Camera-type eye (tissue), 1 donor: ENCODE measurements at places on chromosomes 5 and 9. TPM values are rescaled to one million over a fixed set of nuclear protein-coding genes. Genes with fewer than 3 reads are reported as not detected.

The NIPAL4 gene
- not detected for total RNA-seq

The INVS gene
- 56.1 TPM for total RNA-seq

The RICTOR gene
- 132 TPM for total RNA-seq

The IFNB1 gene
- total RNA-seq: not detected

The SCGB3A1 gene
- 2.2 TPM for total RNA-seq

The LCN2 gene
- 21.4 TPM for total RNA-seq

The SCGB3A2 gene
- total RNA-seq: not detected

The PCDHB15 gene
- total RNA-seq: 14.5 TPM

The CNTLN gene
- 38.5 TPM for total RNA-seq

The CATSPER3 gene
- total RNA-seq: not detected

The ENTREP1 gene
- 16.7 TPM for total RNA-seq

The NUTM2G gene
- total RNA-seq: not detected

The SLC44A1 gene
- total RNA-seq: 37.4 TPM

The FOXE1 gene
- not detected for total RNA-seq

The DMRTA1 gene
- 1.8 TPM for total RNA-seq

The ALDOB gene
- total RNA-seq: 0.33 TPM

The SPARC gene
- 2,277 TPM for total RNA-seq

The SYNPO gene
- total RNA-seq: 10.1 TPM

The AIF1L gene
- total RNA-seq: 36.2 TPM

The DCTN3 gene
- 93.5 TPM for total RNA-seq

The GCNT4 gene
- total RNA-seq: 0.71 TPM

The IFNA1 gene
- not detected for total RNA-seq

The AGXT2 gene
- total RNA-seq: not detected

The FBP2 gene
- 1.0 TPM for total RNA-seq

The FRMPD1 gene
- total RNA-seq: 34.9 TPM

The PCDHGA1 gene
- 1.8 TPM for total RNA-seq

The PRLR gene
- 1.9 TPM for total RNA-seq

The C9 gene
- not detected for total RNA-seq

The DBH gene
- 0.11 TPM for total RNA-seq

The PCDHAC1 gene
- total RNA-seq: 7.6 TPM

The CMYA5 gene
- total RNA-seq: 39.5 TPM

The NELFB gene
- total RNA-seq: 39.1 TPM

The PCDHGA10 gene
- 15.6 TPM for total RNA-seq

The AJM1 gene
- total RNA-seq: 2.0 TPM

The ARID3C gene
- total RNA-seq: not detected

The ZNF300 gene
- 39.5 TPM for total RNA-seq

The ZMYND19 gene
- 15.4 TPM for total RNA-seq

The NR6A1 gene
- total RNA-seq: 3.2 TPM

The IL4 gene
- total RNA-seq: not detected

The HSD17B3 gene
- 0.82 TPM for total RNA-seq

The KCNIP1 gene
- total RNA-seq: 10.1 TPM

The UAP1L1 gene
- 8.5 TPM for total RNA-seq

The SLC6A3 gene
- 2.7 TPM for total RNA-seq

The SHISAL2B gene
- not detected for total RNA-seq

The IL13 gene
- not detected for total RNA-seq

The SLC46A2 gene
- total RNA-seq: not detected

The PCDHGA9 gene
- 21.7 TPM for total RNA-seq

The IFNE gene
- total RNA-seq: not detected

The MYO10 gene
- 103 TPM for total RNA-seq

The CACFD1 gene
- total RNA-seq: 19.4 TPM

The DNLZ gene
- total RNA-seq: 4.3 TPM

The CDX1 gene
- total RNA-seq: not detected
